ENCODE measurements at places on chromosomes 3 and 15. TPM values are rescaled to one million over a fixed set of nuclear protein-coding genes. Genes with fewer than 3 reads are reported as not detected.

DNA sequence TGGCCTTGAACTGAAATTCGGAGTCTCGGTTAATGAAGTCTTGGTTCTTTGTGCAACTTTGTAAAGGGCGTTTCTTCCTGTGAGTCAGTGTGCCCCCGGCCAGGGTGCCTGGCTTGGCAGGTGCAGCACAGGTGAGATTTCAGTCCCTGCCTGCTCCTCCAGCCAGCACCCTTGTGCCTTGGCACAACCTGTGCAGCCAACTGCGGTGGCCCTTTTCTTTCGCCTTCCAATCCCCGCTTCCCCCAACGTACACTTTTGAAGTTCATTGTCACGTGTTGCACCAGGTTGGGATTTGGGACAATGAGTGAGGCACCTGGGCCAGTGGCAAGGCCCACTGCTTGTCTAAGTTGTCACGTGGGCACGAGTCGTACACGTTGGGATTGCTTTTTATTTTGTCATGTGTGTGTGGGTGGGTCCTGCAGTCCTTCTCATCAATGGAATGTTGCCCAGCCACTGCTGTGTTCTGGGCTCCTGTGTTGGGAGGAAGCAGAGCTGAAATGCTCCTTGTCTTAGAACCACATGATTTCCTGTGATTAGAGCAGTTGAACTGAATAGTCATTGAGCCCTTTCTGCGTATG is 242.9 kb upstream of the BHLHE40 start:
- DNase-seq = no peak

DNA sequence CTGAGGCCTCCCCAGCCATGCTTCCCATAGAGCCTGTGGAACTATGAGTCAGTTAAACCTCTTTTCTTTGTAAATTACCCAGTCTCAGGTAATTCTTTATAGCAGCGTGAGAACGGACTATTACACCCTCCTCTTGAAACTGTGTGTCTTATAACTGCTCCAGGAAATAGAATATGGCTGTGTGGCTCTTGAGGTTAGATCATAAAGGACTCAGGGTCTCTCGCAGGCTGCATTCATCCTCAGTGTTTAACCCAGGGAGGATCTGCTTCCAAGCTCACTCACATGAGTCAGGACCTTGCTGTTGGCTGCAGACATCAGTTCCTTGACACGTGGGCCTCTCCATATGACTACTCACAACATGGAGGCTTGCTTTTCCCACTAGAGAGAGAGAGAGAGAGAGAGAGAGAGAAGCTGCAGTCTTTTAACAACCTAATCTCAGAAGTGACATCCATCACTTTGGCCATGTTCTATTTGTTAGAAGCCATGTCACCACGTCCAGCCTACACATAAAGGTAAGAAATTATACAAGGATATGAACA is 114.3 kb upstream of the UBE2E1 start:
- no peak for DNase-seq

ATP13A5 gene
- not detected for total RNA-seq

GRCh38 chr3:15653321-15653720 is 51.8 kb downstream of the BTD start:
- DNase-seq = no peak

DNA sequence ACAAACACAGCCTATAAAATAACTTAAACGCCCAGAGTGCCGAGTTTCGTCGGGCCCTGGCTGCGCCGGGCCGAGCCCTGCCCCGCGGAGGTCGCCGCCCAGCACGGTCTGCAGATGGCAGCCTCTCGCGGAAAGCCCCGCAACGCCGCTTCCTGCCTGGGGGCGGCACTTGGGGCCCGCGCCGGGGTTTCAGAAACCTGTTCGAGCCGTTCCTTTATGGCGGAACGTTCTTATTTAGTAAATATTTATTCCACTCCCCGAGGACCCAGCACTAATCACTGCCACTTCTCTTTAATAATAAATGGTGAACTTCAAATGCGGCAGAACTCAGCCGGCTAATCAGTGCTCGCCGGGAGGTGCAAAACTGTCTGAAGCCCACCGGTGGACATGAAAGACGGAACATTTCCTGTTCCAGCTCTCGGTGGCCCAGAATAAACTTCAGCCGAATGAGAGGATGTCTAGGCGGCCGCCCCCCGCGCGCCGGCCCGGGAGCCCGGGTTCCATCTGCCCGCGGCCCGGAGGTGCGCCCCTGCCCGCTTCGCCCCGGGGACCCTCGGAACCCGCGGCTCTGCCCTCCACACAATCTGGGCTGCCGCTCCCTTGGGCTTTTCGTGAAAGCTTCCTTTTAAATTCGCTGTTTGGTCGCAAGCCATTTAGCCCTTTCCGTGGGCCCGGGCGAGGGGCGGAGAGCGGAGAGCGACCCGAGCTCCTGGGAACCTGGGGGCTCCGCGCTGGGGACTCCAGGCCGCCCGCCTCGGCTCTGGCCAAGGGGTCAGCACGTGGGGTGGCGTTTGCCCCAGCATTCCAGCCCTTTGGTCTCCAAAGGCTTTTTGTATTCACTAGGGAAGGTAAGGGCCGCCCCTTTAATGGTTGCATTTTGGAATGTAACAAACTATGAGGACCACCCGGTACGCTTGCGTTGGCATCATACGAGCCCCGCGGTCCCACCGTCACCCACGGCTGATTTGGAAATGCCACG is 110.8 kb upstream of the ATP11B start:
- DNase-seq = peak; percentile 61

CHAC1 gene
- total RNA-seq = 22.3 TPM

DNA sequence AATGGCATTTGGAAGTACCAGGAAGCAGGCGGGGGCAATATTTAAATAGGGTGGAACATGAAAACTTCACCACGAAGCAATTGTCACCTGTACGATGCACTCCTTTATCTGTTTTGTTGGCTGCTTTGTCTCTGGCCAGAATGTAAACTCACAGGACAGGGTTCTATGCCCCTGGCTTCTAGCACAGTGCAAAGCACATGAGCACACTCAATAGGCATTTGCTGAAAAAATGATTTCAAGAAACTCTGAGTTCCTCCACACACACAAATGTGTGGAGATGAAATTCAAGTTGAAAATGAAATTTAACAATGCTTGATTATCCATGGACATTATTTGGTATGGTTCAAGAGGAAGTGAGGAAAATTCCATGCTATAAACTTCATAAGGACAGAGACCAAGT is 229.6 kb upstream of the FEZF2 start:
- no peak for DNase-seq

Measured in activated B cell treated with CpG ODN at 0.5 μM for 24 hours (primary cell).